Gastroesophageal sphincter (tissue), 4 donors: ENCODE measurements at places on chromosomes 6 and 20. TPM values are rescaled to one million over a fixed set of nuclear protein-coding genes. Genes with fewer than 3 reads are reported as not detected.

GRCh38 chr6:35496036-35496840 lies 641 bp downstream of the TEAD3 start:
- H3K27ac ChIP-seq = peak overlapping the region; percentile 100
- H3K36me3 ChIP-seq = no peaks in the 10 kb centered on the region
- H3K27me3 ChIP-seq = peaks cover 3% of the 10 kb centered on the region
- ATAC-seq = peak; percentile 41
- H3K4me1 ChIP-seq = peaks cover 69% of the 10 kb centered on the region
- H3K4me3 ChIP-seq = peak overlapping the region; percentile 77

GRCh38 chr6:94272327-94272726 lies 853.0 kb upstream of the EPHA7 start:
- ATAC-seq = no peak
- no peaks in the 10 kb centered on the region for H3K36me3 ChIP-seq
- no peak overlapping the region for H3K4me3 ChIP-seq
- H3K27ac ChIP-seq = no peak overlapping the region
- H3K4me1 ChIP-seq = no peaks in the 10 kb centered on the region

DNA sequence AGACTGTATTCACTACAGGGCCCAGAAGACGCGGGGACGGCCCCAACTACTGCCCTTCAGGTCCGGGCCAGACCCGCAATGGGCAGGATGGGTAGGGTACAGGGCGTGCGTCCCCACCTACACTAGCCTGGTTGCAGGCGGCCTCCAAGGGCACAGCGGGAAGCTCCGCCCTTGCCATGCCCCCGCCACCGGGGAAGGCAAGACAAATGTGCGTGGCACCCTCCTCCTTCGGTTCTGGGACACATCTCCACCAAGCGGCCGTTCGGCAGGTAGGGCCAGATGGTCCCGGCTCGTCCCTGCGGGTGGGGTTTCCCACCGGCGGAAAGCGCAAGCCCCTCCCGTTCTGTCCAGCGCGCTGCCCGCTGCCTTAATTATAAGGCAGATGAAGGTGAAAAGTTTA lies 5.6 kb downstream of the NXT1 start:
- H3K4me3 ChIP-seq = no peak overlapping the region
- peaks cover 50% of the 10 kb centered on the region for H3K4me1 ChIP-seq
- peak overlapping the region; percentile 21 for H3K27ac ChIP-seq
- no peaks in the 10 kb centered on the region for H3K27me3 ChIP-seq

Gene TAGAP
- total RNA-seq = 1.1 TPM
